ENCODE measurements at places on chromosomes 12 and 14. TPM values are rescaled to one million over a fixed set of nuclear protein-coding genes. Genes with fewer than 3 reads are reported as not detected.

FGF23 gene
- not detected for total RNA-seq

LRTM2 gene
- total RNA-seq, result not detected

TAS2R43 gene
- 0.51 TPM for total RNA-seq

DHRS4L2 gene
- 35.7 TPM for total RNA-seq

KLRB1 gene
- total RNA-seq, result not detected

AMN gene
- 2.5 TPM for total RNA-seq

OR4E2 gene
- total RNA-seq, result not detected

KRT74 gene
- total RNA-seq, result not detected

ARG2 gene
- total RNA-seq, result 4.5 TPM

KRT83 gene
- total RNA-seq, result 0.94 TPM

COX8C gene
- not detected for total RNA-seq

SERPINA4 gene
- total RNA-seq, result 1.8 TPM

CCDC177 gene
- total RNA-seq, result not detected

MYO1A gene
- 0.76 TPM for total RNA-seq

GAS2L3 gene
- 6.8 TPM for total RNA-seq

MSRB3 gene
- total RNA-seq, result 0.05 TPM

HRK gene
- total RNA-seq, result not detected

PALS1 gene
- 4.7 TPM for total RNA-seq

INHBC gene
- total RNA-seq, result not detected

SBNO1 gene
- total RNA-seq, result 10.7 TPM

STON2 gene
- total RNA-seq, result 1.6 TPM

CYP46A1 gene
- not detected for total RNA-seq

CCDC175 gene
- 0.34 TPM for total RNA-seq

MYL2 gene
- total RNA-seq, result not detected

RDH16 gene
- not detected for total RNA-seq

FAM186B gene
- total RNA-seq, result 0.23 TPM

P2RX2 gene
- not detected for total RNA-seq

TAS2R50 gene
- 0.26 TPM for total RNA-seq

IFNG-AS1 gene
- total RNA-seq, result not detected

TAS2R46 gene
- total RNA-seq, result 0.76 TPM

CDK4 gene
- 345 TPM for total RNA-seq

APPL2 gene
- 13.3 TPM for total RNA-seq

PUS1 gene
- total RNA-seq, result 70.5 TPM

BHLHE41 gene
- 79.8 TPM for total RNA-seq
